DMS79 (cell line): ENCODE measurements at places on chromosomes 6 and 20.

GRCh38 chr6:113047148-113047547, 700.0 kb downstream of the RFPL4B start:
- DNase-seq: no peak

DNA sequence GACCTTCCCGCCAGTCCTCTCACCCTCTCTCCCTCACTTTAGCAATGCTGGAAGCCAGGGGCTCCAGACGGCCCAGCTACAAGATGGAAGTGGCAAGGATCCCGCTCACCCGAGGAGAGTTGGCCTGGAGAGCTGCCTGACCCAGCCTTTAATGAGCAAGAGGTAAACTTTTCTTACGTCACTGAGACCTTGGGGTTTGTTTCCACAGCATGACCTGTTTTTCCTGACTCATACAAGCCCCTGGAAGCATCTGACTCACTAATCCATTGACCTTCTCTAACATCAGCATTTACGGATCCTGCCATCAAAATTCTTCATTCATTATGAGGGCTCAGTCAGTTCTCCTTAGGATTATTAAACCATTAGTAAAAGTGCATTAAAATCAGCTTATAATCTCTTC, 120.4 kb downstream of the MYLK4 start:
- no peak for DNase-seq

- DNase-seq: no peak
These were observed 36.3 kb upstream of the SPDEF start for GRCh38 chr6:34592208-34592952.

DNA sequence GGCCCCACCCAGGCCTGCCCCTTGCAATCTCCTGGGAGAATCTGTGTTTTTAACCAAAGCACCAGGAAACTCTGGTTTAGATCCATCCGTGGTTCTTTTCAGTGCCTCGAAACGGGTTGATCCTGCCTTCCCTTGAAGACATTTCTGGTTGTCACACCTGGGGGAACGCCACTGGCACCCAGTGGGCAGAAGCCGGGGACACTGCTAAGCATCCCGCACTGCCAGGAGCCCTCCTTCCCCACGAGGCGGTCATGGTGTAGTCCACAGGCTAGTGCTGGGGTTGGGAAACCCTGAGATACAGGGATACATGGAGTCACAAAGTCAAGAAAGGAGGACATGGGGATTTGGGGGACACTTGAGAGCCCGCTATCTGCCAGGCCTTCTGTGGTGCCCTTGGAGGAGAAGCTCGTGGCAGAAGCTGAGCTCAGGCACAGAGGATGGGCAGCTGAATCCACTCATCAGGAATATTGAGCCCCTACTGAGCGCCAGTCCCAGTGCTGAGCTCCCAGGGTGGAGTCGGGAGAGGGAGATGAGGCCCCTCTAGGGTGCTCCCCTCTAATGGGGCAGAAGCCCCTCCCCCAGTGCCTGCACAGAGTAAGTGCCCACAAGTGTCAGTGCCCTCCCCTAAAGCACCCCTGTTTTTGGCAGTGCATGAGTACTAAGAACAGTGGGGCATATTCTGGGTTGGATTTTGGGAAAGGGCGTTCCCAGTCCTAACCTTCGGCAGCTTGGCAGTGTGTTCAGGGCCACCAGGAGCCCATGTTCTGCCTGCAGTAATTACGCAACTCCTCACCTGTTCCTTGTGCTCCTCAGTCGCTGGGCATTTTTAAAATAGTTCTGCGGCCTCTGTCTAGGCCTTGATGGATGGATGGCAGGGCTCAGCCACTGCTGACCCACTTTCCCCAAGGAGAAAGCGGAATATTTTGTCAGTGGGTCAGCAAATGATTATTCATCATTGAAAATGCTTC, 25.6 kb upstream of the PHACTR3 start:
- no peak for DNase-seq

- no peak for DNase-seq
These were observed 866.7 kb upstream of the GJE1 start for GRCh38 chr6:141265756-141266623.

DNA sequence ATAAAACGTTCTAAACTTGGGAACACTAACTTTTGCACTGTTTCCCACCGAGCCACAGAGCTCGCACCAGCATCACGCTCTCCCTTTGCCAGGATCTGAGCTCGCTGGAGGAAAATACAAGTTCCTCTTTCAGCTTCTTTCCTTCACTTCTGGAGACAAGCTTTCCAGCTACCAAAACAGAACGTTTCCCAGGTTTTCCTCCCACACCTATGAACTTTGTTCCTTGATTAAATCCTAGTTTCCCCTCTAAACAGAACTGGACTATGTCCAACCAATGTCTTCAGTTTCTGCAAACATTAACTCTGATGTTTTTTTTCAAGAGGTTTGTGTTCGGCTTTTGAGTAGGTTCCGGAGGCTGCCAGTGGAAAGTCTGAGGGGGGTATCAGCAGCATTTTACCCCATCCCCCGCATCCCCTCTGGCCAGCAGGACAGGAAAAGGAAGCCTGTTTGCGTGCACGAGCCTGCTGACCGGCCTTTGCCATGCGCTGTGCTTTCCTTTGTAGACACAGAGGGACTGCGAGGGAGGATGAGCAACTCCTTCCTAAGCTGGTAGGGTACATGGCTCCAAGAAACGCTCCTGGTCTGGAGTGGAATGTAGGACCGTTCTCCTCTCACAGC, 135.5 kb downstream of the LY86 start:
- DNase-seq: no peak

- no peak for DNase-seq
These were observed 2.0 kb downstream of the FRS3 start for GRCh38 chr6:41777551-41778285.

GRCh38 chr6:99318566-99318965, 30.9 kb downstream of the FAXC start:
- no peak for DNase-seq

- no peak for DNase-seq
These were observed 52.9 kb downstream of the UBR2 start for GRCh38 chr6:42616716-42617115.

DNA sequence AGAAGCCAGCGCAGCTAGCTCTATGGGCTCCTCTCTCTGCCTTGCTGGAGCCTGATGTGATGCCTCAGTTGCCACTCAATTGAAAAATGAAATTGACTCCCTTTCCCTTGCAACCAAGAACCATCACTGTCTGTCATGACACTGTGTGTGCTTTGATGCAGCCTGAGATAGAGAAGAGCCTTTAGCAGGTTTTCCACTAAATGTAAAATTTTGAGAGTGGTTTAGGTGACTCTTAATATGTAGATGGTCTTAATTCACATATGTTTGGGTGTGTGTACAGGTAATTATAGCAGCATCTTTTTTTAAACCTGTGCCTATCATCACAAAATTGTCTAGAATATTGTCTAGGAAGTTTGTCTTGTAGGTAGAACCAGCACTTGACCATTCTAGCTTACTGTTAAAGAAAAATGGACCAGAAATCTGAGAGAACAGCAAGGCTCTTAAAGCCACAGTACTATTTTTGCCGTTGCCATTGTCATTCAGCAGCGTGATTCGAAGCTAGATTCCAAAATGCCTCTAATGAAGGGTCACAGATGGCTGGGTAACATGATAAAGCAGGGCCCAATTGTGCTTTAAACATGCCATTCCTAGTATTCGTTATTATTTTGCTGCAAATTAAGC, 1.3 kb downstream of the ARFGEF3 start:
- DNase-seq: no peak

DNA sequence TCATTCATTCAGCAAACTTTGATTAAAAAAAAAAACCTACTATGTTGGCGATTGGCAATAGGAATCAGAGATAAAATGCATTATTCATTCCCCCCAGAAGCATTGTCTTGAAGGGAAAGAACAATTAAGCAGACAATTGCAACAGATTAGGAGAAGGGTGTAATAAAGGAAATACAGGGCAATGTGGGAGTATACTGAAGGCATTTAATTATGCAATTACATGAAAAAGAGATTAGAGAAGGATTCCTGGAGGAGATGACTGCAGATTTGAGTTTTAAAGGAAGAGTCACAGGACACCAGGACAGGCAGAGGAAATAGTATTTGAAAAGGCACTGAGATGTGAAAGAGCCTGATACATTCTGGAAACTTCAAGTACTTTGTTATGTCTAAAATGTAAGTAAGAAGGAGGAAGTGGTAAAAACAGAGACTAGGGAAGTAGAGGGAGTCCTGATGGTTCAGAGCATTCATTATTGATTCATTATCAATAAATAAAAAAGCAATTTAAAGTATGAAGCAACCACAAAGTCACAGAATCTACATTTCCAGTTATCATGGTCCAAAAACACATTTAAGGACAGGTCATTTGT, 43.7 kb downstream of the THEMIS start:
- no peak for DNase-seq

- no peak for DNase-seq
These were observed 36.5 kb downstream of the TGM6 start for GRCh38 chr20:2417213-2417541.

- DNase-seq: peak; percentile 41
These were observed 1.0 kb upstream of the APMAP start for GRCh38 chr20:24993337-24994185.

- no peak for DNase-seq
These were observed 128.1 kb upstream of the DOK5 start for GRCh38 chr20:54347166-54347833.

DNA sequence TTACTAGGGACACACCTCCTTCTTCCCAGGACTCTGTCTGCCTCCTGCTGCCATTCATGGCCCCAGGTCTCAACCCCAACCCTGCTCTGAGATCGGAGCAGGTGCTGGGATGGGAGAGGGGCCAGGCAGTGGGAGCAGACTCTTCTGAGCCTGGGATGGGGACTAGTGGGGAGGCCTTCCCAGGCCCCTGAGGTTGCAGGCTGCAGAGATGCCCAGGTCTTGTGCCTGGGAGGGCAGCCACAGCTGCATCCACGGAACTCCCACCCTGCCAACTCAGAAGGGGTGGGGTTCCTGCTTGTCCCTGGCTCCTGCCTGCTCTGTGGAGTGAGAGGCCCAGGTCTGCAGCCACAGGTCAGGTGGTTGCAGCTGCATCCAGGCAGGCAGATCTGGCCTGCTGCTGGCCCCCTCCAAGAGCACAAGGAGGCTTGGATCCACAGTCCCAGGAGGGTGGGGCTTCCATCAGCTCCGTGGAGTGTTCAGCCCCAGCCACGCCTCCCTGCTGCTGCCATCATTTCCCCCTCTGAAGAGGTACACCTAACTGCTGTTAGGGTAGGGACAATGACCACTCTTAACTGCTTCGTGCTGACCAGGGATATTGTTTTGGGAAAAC, 2.9 kb upstream of the SLC22A1 start:
- DNase-seq: no peak

DNA sequence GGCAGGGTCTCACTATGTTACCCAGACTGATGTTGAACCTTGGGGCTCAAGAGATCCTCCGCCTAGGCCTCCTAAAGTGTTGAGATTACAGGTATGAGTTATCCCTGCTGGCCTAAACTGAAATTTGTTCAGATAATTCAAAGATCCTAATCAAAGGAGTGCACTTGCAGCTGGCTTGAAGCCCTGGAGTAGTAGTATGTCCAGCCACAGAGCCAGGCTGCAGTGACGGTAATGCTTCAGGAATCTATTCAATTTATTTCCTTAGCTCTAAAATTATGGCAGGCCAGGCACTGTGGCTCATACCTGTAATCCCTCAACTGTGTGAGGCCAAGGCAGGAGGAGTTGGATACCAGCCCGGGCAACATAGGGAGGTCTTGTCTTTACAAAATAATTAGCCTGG, 1.4 kb upstream of the DDX43 start:
- DNase-seq: no peak

DNA sequence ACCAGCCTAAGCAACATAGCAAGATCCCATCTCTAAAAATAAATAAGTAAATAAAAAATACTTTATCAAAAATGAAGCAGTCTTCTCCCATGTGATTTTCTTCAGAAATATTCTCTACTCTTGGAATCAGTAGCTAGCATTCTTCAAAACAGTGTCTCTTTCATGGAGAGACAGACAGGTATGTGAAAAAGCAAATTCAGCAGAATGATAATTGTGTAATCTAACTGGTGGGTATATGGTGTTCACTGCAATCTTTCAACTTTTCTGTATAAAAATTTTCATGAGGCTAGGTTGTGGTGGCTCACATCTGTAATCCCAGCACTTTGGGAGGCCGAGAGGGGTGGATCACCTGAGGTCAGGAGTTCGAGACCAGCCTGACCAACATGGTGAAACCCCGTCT, 7.9 kb downstream of the MRS2 start:
- DNase-seq: no peak

DNA sequence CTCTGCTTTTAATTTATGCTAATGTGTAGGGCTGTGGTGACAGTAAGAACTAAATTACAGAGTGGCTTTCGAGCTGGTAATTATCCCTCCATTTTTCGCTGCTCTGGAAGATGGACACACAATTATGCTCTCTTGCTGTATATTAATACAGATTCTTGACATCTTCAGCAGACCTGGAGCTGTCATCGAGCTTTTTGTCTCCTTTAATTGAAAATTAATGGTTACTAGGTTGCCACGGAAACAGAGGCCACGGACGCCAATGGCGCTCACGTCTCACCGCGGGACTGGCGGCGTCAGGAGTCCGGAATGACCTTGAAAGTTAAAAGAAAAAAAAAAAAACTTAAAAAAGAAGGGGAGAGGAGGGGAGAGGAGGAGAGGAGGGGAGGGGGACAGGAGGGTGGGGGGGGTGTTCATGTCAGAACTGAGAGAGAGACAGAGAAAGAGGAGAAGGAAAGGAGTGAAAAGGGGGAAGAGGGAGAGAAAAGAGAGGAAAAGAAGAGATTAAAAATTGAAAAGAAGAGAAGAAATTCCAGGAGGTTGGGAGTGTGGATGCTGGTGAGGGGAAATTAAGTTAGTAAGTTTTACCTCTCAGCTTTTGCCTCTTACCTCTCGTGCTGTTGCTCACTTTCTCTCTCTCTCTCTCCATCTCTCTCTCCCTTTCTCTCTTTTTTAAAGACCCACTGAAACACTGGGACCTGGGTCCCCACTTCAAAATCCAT, 22.1 kb upstream of the FOXP4 start:
- DNase-seq: no peak

DNA sequence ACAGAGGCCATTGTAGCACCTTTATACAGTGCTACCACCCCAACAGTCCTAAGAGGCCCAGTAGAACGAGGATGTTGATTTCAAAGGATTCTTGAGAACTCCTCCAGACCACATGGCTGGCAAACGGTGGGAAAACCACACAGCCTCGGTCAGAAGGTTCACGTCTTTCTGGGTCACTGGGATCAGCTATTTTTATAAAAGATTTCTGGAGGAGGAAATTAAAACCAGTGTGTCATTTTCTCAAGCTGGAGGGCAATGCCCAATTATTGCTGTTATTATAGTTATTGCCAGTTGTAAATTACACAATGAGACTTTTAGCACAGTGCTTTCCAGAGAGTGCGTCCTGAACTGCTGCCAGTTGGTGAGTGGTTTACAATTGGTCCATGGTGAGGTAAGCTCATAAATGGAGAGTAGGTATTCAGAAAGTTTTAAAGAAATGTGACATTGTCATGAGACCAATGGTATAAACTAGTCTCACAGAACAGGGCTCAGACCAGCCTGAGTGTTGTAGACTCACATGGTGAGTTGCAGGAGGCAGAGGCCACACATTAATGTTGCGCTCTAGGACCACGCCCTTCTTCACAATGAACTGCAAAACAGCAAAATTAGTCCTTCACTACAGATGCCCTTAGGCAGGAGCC, 8.4 kb upstream of the PPP1R14C start:
- peak; percentile 71 for DNase-seq

DNA sequence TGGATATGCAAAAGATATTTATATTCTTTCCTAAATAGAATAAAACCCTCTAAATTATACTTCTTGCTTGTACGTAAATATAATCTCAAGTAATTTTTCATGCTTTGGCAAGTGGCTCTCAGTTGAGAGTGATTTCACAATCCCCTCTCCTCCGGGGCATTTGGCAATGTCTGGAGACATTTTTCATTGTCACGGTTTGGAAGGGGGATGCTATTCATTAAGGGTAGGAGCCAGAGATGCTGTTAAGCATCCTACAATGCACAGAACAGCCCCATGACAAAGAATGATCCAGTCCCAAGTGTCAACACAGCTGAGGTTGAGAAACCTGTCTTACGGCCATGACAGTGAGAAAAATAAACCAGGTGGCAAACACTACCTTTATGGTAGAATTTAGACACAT, 75.7 kb downstream of the AGPAT4 start:
- no peak for DNase-seq
